Right cardiac atrium (tissue), 5 donors: ENCODE measurements at places on chromosomes 6 and 20.

GRCh38 chr6:144809120-144809519 is 524.0 kb downstream of the UTRN start:
- no peak for DNase-seq

- no peak for DNase-seq
Measured at GRCh38 chr20:17768271-17768670, 68.5 kb downstream of the BANF2 start.

DNA sequence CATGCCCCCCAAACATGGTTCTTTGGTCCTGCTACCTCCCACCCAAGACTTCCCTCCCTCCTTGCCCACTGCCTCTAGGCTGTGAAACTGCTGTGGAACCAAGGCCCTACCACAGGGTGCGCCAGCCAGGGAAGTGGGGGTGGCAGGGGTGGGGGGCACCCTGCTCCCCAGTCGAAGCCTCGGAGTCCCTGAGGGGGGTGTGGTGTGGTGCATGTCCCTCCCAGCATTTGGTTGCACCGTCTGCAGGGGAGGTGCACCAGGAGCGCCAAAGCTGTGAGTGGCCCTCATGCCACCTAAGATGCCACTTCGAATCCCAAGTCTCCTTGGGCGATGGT is 1.8 kb downstream of the RGS19 start:
- DNase-seq: peak; percentile 15

DNA sequence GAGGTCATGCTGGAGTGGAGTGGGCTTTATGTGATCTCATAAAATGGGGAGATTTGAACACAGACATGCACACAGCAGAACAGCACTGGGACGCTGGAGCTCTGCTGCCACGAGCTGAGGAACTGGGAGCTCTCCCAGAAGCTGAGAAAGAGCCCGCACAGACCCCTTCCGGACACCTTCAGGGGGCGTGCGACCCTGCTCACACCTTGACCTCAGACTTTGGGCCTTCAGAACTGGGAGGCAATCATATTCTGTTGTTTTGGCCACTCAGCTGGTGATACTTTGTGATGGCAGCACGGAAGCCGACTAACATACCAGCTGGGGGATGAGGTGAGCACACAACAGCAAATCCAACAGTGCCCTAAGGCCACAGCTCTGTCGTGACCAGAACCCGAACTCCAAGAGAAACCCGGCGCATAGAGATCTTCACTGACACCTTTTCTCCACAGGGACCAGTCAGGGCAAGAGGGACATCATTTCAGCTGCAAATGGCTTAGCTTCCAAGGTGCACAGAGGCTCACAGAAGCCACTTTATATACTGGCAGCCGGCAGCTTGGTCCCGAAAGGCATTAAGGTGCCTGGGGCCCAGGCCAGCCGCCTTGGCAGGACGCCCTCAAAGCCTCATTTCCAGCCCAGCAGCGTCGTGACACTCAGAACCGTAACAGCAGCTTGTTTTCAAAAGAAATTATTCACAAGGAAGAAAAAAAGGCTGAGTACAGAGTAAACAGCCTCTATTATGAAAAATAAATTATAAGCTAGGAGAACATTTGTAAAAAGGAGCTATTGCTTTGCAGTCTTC is 89.3 kb downstream of the RNASET2 start:
- no peak for DNase-seq

GRCh38 chr6:22025468-22026163 is 271.2 kb downstream of the PRL start:
- DNase-seq: peak; percentile 49

DNA sequence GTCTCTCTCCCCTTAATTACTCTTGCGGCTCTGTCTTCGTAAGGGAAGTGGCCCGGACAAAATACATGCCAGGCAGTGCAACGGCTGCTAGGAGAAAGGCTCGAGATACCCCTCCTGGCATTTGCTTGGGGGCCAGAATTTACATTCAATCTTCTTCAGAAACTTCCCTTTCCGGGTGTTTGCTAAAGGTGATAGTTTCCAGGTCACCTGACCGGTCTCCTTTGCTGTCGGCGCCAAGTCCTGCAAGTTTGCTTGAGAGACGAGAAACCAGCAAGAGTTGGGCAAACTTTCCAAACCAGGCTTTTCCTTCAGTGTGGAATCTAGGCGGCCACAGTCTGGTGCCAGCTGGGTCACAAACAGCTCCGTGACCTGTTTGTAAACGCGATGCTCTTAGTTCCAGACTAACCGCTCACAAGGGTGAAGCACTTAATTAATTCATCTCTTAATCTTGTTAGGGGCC is 563 bp upstream of the SRSF3 start:
- no peak for DNase-seq

DNA sequence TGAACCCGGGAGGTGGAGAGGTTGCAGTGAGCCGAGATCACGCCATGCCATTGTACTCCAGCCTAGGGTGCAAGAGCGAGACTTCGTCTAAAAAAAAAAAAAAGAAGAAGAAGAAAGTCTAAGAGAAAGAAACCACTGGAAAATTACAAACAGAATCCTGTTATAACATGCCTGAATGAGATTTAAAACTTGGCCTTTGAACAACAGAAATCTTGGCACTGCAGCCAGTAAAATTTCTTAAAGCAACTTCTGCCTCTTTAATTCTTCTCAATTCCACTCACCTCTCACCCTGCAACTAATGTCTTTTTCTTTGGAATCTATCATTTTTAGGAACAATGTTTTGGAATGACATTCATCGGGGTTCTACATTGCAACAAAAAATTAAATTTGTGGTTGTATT is 26.3 kb downstream of the PM20D2 start:
- DNase-seq: no peak

GRCh38 chr6:152221806-152222628 is 414.5 kb downstream of the ESR1 start:
- no peak for DNase-seq

DNA sequence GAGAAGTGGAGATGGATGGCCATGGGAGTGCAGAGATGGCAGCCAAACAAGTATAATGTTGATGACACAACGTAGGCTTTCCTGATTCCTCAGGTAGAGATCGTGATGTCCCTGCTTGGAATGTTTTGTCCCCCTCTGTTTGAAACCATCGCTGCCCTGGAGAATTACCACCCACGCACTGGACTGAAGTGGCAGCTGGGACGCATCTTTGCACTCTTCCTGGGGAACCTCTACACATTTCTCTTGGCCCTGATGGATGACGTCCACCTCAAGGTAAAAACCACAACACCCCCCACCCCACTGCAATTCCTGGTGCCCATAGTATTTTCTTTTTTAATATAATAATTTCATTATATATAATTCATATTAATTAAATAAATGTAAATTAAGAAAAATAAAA is 42.1 kb upstream of the NOP56 start:
- no peak for DNase-seq

- DNase-seq: no peak
Measured at GRCh38 chr6:13101409-13101808, 226.9 kb downstream of the TBC1D7 start.

DNA sequence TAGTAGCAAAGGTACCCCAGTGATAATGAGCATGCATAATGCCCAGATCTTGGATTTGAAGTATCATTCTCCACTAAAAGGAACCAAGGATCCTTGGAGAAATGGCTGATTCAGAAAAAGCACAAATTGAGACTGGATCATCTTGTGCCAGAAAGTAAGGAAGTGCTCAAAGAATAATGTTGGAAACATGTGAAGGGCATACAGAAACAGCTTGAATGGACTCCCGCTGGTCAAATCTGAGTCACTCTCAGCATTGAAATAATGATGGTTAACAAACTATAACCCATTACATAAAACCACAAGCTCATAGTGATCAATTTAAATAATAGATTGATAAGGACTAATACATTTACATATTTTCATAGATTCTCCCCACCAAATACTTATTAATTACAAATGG is 3.6 kb upstream of the OSTM1 start:
- DNase-seq: no peak

DNA sequence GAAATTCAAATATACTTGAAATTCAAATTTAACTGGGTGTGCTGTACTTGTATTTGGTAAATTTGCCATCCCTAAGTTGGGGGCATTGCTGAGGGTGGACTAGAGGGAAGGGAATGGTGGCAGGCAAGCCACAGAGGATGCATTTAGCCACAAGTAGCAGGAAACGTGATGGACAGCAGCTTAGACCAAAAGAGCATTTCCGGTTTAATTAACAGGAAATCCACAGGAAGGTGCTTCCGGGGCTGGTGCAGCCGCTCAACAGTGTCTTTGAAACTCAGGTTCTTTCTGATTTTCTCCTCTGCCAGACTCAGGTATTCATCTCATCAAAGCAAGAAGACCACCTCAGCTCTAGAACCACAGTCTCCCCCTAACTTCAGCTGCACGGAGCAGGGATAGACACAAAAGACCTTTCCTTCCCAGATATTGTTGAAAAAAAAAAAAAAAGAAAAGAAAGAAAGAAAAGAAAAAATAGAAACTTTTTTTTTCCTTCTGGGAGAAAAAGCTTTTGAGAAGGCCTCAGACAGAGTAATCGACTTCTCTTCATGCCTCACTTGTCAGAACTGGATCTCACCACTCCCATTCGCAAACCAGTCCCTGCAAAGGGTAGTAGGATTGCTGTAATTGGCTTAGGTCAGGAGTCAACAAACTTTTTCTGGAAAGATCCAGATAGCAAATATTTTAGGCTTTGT is 8.0 kb upstream of the BCAS1 start:
- DNase-seq: no peak

DNA sequence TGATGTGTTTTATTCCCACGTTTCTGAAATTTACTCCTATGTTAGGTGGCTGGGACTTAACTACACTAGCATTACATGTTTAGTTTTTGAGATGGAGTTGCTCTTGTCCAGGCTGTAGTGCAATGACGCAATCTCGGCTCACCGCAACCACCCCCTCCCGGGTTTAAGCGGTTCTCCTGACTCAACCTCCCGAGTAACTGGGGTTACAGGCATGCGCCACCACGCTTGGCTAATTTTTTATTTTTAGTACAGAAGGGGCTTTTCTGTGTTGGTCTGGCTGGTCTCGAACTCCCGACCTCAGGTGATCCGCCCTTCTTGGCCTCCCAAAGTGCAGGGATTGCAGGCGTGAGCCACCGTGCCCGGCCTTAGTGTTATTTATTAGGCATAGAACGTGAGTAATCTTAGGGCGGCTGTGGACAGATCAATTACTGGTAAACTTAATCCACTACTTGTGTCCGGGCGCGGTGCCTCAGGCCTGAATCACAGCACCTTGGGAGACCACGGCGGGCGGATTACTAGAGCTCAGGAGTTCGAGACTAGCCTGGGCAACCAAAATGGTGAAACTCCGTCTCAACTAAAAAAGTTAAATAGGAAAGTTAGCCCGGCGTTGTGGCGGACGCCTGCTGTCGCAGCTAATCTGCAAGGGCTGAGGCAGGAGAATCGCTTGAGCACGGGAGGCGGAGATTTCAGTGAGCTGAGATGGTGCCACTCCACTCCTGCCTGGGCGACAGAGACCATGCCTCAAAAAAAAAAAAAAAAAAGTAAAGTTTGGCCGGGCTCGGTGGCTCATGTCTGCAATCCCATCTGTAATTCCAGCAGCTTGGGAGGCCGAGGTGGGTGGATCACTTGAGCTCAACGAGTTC is 123.7 kb upstream of the BTN3A2 start:
- DNase-seq: no peak

GRCh38 chr6:91464201-91464600 is 877.3 kb upstream of the MAP3K7 start:
- DNase-seq: no peak

DNA sequence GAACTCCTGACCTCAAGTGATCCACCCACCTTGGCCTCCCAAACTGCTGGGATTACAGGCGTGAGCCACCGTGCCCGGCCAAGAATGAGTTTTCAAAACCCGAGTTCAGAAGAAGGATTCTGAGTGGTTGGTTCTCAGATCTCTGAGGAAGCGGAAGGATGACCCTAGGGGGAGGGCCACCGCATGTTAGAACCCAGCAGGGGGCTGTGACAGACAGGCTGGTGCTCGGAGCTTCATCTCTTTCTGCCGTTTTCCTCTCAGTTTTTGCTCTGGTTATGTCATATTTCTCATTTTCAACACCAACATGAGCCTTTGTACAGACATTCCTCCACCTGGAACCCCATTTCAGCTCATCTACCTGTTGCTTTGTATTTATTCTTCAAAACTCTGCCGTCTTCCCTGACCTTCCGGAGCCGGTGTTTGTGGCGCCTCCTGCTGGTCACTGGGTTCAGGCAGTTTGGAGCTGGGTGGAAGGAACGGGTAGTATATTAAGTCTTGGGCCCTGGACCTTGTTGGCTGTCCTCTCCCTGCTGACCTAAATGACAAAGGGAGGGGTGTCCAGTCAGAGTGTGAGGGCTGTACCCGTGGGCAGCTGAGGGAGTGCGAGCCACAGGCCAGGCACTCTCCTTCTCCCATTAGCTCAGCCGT is at the start of gene DEFB123:
TSS of gene DEFB123 (plus strand) at position 621 of the 648 bp plus-strand sequence. CDS start 67 bp downstream, outside the sequence.
- DNase-seq: peak; percentile 19

GRCh38 chr6:71393981-71394432 is 105.4 kb downstream of the OGFRL1 start:
- DNase-seq: no peak

- DNase-seq: no peak
Measured at GRCh38 chr6:37141281-37142049, 28.5 kb upstream of the PIM1 start.

DNA sequence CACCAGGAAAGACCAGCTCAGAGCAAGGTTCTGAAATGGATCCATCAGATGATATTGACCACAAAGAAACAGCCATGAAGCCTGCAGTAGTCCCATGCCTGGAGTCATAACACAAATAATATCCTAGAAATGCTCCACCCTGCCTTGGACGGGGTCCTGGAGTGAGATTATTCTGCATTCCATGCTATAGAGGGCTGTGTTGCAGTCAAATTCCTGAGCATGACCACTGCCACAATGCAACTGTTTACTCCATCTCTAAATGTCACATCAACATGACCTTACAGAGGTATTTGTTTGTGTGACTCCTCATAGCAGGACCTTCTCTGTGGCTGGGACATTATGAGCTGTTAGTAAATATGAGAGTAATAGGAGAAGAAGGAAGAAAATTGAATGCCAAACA is 257.5 kb upstream of the TCF21 start:
- DNase-seq: no peak

DNA sequence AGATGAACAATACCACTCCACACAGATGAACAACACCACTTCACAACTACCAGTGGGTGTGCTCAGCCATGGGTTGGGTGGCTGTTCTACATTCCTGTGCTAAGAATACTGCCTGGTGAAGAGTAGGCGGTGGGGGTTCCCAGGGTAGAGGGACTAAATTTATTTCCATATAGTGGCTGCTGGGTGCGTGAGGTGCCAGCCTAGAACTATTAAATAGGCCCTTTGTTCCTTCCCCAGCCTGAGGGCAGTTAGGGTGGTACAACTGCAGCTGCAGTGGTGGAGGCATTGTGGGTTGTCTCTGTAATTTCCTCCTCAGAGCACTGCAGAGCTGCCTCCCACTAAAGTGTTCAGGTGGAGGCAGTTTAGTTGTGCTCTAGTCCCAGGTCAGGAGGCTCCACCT is 618.4 kb downstream of the MMUT start:
- DNase-seq: no peak

GRCh38 chr20:35087791-35088190 is 4.8 kb downstream of the TRPC4AP start:
- DNase-seq: no peak

GRCh38 chr6:113927001-113927400 is 43.9 kb downstream of the HDAC2 start:
- DNase-seq: no peak

DNA sequence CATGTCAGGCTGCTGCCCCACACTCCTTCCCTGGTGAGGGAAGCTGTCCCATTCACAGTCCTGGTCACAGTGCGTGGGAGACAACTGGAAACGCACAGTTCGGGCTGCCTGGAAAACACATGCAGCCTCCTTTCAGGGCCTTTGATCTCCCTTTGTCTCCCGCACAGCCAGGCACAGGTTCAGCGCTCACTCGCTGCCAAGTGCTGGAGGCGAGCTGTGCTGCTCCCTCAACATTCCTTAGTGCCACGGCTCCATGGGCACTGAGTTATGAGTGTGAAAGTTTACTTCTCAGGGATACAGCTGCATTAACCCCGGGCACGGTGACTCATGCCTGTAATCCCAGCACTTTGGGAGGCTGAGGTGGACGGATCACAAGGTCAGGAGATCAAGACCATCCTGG is 9.1 kb downstream of the YTHDF1 start:
- peak; percentile 9 for DNase-seq
